Hematopoietic multipotent progenitor cell treated with erythropoietin and hydrocortisone succinate and interleukin-3 and kit ligand, for 8 days (in vitro differentiated cells): ENCODE measurements at places on chromosomes 7 and 10.
A peak's percentile ranks its signal among the peaks of the same experiment; 100 is the strongest.

DNA sequence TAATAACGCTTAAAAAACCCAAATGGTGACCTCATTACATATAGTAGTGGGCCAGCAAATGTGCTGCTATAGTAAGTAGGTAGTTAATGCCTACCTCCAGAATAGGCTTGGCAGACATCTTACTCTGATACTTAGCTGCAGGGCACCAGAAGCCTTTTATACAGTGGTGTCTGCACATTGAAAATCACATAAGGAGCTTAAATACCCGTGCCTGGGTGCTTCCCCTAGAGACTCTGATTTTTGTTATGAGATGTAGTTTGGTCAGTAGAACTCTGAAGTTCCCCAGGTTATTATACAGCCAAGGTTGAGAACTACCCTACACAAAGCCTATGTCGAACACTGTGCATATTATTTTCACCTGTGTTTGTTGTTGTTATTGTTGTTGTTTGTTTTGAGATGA lies 47.2 kb downstream of the ANKIB1 start:
- no peak for DNase-seq

DNA sequence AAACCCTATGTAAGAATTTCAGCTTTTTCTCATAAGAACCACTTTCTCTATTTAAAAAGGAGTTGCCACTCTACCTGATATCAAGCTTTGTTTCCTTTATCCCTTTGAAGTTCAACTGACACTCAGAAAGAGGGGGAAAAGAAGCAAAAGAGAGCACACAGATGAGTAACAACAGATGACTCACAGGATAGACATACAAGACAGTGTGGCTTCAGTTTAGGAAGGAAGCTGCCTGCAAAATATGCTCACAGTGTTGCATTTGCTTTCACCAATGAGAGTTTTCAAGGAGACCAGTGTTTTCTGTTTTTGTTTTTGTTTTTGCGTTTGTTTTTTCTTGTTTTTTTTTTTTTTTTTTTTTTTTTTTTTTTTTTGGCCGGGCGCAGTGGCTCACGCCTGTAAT lies 1181.6 kb downstream of the DNAJB9 start:
- DNase-seq = no peak

- no peak for DNase-seq
Observed at GRCh38 chr7:21028186-21028585, 241.5 kb upstream of the SP8 start.

GRCh38 chr10:118272149-118272721 lies 69.9 kb downstream of the FAM204A start:
- no peak for DNase-seq

DNA sequence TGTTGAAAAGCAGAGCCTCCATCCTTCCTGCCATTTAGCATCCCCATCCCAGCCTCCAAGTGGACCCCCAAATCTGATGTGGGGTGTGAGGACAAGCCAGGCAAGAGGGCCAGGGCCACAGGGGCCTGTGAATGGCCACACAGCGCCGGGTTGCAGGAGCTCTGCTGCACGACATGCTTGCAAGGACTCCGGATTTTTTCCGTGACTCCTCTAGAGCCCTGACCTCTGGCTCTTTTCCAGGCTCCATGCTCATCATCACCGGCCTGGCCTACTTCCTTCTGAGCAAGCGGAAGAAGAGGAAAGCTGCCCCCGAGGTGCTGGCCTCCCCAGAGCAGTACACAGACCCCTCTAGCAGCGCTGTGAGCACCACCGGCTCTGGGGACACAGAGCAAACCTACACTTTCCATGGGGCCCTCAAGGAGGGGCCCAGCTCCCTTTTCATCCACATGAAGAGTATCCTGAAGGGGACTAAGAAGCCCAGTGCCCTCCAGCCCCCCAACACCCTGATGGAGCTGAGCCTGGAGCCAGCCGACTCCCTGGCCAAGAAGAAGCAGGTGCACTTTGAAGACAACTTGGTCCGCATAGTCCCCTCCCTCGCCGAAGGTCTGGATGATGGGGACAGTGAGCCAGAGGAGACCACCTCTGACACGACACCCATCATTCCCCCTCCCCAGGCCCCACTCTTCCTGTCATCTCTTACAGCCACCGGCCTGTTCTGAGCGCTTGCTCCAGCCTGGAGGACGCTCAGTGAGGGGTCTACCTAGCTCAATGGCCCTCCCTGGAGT lies 23.5 kb downstream of the TMEM72 start:
- no peak for DNase-seq

DNA sequence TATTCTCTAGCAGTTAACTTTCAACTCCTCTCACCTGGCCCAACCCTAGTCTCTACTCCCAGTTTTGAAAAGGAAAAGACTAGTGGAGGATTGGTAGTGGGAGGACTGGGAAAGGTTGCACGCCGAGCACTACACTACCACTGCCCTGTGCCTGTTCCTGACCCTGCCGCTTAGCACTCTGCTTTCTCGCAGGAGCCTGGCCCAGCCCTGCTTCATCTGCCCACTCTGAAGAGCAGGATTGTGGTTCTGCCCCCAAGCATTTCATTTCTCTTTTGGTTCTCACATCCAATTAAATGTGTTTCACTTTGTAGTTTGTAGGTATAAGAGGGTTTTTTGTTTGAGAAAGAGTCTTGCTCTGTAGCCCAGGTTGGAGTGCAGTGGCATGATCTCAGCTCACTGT lies 31.5 kb upstream of the RBM20 start:
- DNase-seq = no peak

- DNase-seq = peak; percentile 26
Observed at GRCh38 chr7:140053812-140054539, 8.8 kb downstream of the PARP12 start.

DNA sequence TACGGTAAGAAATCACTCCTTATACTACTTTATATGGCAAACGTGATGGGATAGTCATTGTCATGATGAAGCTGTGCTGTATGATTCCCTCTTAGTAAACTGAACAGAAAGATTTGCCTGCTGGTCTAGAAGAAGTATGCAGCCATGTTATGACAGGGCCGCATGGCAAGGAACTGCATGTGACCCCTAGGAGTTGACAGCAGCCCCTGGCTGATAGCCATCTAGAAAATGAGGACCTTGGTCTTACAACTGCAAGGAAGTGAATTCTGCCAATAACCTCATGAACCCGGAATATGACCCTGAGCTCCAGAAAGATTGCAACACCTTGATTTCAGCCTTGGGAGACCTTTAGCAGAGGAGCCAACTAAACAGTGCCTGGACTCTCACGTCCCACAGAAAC lies 193.3 kb downstream of the SEMA3E start:
- no peak for DNase-seq

GRCh38 chr7:100568896-100569844 lies 4.5 kb downstream of the SAP25 start:
- peak; percentile 89 for DNase-seq

- DNase-seq = no peak
Observed at GRCh38 chr7:92793656-92794205, 42.6 kb downstream of the CDK6 start.

- no peak for DNase-seq
Observed at GRCh38 chr10:103917302-103918052, 507 bp downstream of the STN1 start.

DNA sequence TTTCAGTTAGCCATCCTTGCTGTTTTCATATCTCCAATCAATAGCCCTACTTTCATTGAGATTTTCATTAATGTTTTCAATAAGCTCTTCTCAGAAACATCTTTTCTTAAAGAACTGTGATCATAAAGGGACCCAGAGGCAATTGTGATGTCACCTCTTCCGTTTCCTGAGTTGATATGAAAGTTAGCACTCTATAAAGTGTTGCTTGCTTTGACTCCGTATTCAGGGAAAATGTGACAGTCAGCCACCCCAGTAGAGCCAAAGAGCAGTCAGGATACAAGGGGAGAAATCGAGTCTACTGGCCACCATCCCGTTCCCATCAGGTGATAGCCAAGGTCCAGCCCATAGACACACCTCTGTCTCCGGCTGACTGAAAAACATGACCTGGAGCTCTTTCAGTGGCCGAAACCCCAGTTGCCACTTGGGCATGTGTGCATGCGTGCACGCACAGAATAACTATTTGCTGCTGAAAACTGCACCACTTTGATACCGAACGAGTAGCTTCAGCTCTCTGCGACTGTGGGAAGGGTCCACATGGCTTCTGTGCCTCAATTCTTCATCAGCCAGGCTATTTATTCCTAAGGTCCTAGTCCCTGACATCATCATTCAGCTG lies 291.4 kb downstream of the USP6NL start:
- DNase-seq = no peak

- no peak for DNase-seq
Observed at GRCh38 chr7:25624833-25625232, 396.5 kb upstream of the NPVF start.

- DNase-seq = no peak
Observed at GRCh38 chr7:133053321-133053891, 28.5 kb downstream of the CHCHD3 start.

- no peak for DNase-seq
Observed at GRCh38 chr10:121325490-121326231, 272.6 kb downstream of the FGFR2 start.

- no peak for DNase-seq
Observed at GRCh38 chr10:77961668-77962067, 35.1 kb upstream of the DLG5 start.

DNA sequence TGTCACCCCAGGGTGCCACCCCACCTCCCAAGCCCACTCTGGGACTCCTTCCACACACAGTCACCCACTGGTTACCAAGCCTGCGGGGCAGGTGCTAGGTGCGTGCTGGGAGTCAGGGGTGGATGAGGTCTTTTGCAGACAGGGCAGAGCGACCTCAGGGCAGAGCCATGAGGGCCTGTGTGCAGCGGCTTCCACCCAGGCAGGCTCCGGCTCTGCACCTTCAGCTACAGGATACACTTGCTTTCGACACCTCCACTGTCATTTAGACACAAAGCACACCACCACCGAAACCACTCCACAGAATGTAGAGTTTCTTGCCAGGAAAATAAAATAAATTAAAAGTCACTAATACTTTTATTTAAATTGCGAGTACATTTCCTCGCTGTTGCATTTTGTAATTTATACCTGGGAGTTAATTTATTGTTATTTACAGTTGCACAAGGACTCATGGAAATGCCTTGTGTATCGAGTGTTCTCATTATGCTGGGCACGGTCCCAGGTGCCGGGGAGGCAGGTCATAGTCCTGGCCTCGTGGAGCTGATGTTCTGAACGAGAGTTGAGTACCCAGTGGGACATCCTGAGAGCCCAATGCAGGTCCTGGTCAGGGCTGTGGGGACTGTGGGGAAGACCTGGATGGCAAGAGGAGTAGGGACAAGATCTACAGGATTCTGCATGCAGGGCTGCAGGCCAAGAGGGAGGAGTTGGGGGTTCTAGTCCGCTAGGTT lies 127.8 kb downstream of the CUX1 start:
- no peak for DNase-seq

DNA sequence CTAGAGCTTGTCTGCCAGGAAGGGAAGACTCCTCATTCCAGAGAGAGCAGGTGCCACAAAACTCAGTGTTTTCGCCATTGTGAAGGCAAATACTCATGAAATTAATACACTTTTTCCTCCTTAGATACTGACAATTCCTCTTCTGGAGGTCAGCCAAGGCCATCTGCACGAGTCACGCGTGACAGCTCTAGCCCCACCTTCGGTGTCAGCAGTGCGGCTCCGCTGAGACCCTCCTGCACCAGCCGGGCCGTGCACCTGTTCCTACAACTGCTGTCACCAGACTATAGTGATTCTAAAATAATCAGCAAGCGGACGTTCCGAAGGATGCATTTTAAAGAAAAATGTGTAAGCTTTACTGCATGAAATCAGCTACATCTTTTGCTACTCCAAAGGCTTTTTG lies 127.7 kb downstream of the DIP2C start:
- DNase-seq = no peak

DNA sequence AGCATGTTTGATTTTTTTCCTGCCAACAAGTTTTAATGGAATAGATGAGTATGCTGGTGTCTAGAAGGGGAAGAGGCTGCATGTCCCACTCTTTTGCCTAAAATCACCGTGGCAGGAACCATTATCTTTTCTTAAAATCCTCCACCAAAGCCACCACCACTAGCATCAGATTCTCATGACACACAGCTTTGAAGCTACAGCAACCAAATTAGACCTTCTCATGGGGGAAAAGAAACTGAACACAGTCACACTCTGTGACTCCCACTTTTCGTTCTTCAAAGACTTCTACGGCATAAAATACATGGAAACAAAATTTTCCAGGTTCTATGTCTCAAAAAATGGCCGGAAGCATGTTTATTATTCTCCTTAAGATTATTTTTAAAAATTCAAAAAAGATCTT lies 81.8 kb downstream of the SGMS1 start:
- DNase-seq = no peak

DNA sequence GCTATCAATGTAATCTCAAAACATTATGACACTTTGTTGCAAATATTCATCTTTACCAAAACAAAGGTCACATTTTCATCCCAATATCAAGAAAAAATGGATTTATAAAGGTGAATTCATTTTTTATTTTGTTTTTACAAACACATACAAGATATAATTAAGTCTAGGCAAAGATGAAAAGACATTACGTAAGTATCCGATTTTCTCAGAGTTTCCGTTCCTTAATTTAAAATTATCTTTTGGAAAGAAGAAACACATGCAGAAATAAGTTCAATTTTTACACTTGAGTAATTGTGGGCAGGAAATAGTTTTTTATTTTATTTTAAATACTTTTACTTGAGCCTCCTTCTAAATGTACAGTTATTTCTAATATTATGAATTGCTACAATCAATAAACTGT lies 24.6 kb downstream of the RTKN2 start:
- DNase-seq = no peak

- DNase-seq = no peak
Observed at GRCh38 chr7:88132725-88133124, 87.1 kb downstream of the SRI start.

GRCh38 chr7:30764030-30764975 lies 6.9 kb upstream of the MINDY4 start:
- peak; percentile 60 for DNase-seq

DNA sequence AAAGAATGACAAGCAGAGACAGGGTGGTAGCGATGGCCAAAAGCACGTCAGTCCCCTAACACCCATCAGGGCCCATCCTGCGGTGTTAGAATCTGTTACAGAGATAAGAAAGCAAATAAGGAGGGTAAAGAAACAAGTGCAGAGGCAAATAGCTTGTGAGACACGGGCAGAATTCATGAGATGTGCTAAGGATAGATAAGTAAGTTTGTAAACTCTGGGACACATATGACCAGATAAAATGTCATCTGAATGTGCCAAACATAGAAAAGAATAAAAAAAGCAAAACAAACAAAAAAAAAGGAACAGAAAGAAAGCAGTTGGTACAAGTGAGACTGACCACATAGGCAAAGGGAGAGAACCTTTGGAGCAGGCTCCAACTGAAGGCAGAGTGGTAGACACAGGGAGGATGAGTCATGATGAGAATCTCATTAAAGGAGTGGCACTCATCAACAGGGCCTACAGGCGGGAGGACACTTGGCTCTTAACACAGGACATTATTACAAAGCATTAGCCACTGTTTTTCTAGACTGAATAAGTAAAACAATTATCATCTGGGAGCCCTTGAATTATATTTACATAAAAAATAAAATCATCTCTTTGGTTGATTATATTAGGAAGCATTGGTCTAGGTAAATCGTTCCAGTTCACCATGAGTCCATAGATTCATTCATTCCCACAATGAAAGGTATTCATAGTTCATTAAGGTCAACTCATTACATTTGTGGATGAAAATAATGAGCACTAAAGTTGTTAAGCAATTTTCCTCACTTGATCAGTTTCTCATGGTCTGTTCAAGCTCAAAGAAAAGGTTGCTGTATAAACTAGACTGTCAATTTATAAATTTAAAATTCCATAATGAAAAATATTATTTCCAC lies 21.5 kb upstream of the EPHB6 start:
- DNase-seq = peak; percentile 96

- DNase-seq = no peak
Observed at GRCh38 chr7:157499121-157499834, 162.5 kb downstream of the DNAJB6 start.

- no peak for DNase-seq
Observed at GRCh38 chr7:108136191-108136688, 6.1 kb upstream of the LAMB4 start.
